Fibroblast of skin of scalp (primary cell): ENCODE measurements at places on chromosomes 6 and 20.
A peak's percentile ranks its signal among the peaks of the same experiment; 100 is the strongest.

- DNase-seq: peak; percentile 52
Observed at GRCh38 chr6:34154668-34155447, 9.0 kb upstream of the GRM4 start.

GRCh38 chr6:86193821-86194220 is 551.1 kb upstream of the SYNCRIP start:
- DNase-seq: no peak

GRCh38 chr6:131314838-131315237 is 179.6 kb downstream of the AKAP7 start:
- no peak for DNase-seq

DNA sequence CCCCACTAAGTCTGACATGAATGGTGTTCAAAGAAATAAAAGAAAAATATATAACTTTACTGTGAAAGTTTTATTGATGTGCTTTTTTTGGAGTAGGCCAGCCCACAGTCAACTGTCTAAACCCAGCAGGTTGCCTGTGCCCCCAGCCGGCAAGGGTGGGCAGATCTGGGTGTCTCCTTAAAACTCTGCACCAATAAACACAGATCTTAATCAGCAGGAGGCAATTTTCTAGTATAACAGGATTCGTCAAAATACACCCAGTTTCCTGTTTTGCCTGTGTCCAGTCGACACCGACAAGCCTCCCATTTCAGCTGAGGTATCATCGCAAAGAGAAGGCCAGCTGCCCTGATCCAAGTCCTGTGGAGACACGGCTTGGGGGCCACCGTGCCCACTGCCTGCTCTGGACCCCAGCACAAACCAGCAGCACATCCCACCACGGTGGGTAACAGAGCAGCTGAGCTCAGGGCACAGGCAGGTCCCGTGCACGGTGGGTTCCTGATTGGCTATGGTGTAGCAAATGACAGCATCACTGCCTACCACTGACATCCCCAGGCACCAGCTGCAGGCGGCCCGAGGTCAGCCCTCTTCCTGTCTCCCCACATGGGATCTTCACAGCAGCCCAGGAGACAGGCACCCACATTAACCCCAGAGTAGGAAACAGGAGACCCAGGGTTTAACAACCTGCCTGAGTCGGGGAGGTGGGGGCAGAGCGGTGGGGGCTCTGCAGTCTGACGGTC is 15.7 kb downstream of the BMP7 start:
- DNase-seq: no peak

DNA sequence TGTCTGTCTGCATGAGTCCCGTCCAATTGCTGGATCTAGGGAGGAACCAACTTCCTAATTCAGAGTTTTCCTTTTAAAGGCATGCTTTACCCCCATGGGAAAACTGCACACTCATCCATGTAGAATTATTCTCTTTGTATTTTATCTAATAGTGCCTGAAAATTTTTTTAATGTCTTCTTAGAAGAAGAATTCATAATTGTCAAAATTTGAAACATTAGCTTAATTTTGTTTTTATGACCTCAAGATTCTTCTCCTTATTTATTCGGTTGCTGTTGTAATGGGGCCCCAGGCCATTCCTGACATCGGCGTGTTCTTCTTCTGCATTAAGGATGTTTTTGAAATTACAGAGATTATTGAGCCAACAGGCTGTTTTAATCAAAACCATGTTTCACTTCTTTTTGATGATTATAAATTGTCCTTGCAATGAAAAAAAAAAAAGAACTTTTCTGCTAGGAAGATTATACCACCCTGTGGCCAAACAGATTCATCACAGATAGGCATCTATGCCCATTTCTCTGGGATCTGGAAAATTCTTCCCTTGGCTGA is 100.3 kb downstream of the ZNF217 start:
- DNase-seq: peak; percentile 63

GRCh38 chr6:147486683-147487082 is 21.8 kb upstream of the SAMD5 start:
- no peak for DNase-seq

GRCh38 chr20:52731093-52731492 is 241.1 kb upstream of the TSHZ2 start:
- DNase-seq: no peak

- no peak for DNase-seq
Observed at GRCh38 chr6:111993342-111993741, 60.6 kb upstream of the CCN6 start.

GRCh38 chr20:62246872-62247652 is 8.7 kb downstream of the OSBPL2 start:
- no peak for DNase-seq

- DNase-seq: no peak
Observed at GRCh38 chr6:109493865-109494264, 10.8 kb upstream of the ZBTB24 start.
